ENCODE measurements at places on chromosomes 1 and 21.

GRCh38 chr1:8905582-8906191 lies 27.2 kb upstream of the ENO1 start:
- no peak for DNase-seq

DNA sequence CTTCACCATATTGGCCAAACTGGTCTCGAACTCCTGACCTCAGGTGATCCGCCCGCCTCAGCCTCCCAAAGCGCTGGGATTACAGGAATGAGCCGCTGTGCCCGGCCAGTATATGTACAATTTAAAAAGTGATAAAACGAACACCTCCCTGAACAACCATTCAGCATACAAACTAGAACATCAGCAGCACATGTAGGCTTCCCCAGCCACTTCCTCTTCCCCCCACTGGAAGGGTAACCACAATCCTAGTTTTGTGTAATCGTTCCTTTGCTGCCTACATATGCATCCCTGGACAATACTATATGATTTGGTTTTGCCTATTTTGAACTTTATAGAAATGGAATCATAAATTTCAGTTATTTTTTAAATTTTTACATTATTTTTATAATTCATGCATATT lies 60.4 kb downstream of the DESI2 start:
- DNase-seq, result no peak

- no peak for DNase-seq
Measured at GRCh38 chr1:168086438-168086837, 50.3 kb downstream of the GPR161 start.

- DNase-seq, result no peak
Measured at GRCh38 chr1:85571828-85572227, 8.7 kb upstream of the CCN1 start.

DNA sequence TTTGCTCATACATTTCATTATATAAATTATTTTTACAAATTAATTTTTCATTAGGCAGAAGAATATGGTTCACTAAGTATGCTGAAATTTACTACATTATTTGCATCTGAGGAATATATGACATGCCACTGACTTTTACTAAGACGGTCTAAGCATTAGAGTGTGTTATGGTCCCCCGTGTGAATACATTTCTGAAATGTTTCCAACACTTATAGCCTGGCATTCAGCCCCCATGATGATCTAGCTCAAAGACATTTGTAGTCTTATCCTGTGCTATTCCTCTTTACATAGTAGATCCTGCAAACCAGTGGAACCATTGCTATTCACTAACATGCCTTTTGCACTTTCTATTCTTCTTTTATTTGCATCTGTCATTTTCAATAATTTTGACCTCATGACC lies 1878.0 kb downstream of the MRPL39 start:
- no peak for DNase-seq

GRCh38 chr1:178534137-178534868 lies 21.4 kb downstream of the TEX35 start:
- DNase-seq, result no peak

GRCh38 chr1:10818262-10819197 lies 22.1 kb upstream of the CASZ1 start:
- no peak for DNase-seq

DNA sequence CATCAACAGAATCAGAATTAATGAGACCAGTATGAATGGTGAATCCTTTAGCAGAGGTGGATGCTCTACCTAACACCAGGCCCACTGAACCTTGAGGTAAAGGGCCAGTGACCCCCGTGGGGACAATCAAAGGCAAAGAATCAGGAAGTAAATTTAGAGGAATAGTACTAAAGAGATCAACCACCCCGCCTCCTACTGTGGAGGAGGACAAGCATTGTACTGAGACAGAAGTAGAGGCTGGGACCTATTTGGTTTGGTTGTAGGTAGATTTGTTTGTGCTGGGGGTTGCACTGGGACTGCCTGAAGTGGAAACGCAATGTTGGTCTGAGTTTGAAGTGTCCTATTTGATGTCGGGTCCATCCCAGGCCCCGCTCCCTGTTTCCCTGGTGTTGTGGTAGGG lies 9.5 kb downstream of the CD48 start:
- no peak for DNase-seq

DNA sequence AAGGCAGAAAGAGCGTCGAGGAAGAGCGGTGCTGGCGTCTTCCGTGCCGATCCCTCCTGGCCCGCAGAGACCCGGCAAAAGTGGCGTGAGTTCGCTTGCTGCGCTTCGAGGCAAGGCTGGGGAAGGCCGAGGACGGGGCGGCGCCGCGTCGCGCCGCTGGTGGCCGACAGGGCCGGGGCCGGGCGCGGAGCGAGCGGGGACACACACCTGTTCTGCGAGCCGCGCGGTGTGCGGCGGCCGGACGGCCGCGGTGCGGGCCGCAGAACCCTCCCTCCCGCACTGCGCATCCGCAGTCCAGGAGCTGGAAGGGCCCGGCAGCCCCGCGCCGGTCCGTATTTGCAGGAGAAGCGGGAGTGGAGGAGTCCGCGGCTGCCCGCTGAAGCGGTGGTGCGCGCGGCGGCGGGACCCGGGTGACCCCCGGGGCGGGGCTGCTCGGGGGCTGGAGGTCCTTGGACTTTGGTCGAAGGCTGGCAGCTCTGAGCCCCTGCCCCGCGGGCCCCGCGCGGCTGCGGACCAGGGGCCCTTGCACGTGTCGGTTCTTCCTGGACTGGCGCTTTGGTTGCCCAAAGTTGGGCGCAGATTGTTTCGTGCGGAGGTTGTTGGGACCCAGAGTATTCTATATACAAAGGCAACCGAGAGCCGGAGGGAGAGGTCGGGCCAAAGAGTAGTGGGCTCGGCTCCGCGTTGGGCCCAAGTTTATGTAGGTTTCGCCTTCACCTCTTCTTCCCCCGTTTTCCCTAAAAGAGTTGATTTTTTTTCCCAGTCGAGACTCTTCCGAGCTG lies 2.6 kb downstream of the RNF220 start:
- no peak for DNase-seq

- DNase-seq, result no peak
Measured at GRCh38 chr1:52970149-52970548, 43.1 kb downstream of the SCP2 start.

DNA sequence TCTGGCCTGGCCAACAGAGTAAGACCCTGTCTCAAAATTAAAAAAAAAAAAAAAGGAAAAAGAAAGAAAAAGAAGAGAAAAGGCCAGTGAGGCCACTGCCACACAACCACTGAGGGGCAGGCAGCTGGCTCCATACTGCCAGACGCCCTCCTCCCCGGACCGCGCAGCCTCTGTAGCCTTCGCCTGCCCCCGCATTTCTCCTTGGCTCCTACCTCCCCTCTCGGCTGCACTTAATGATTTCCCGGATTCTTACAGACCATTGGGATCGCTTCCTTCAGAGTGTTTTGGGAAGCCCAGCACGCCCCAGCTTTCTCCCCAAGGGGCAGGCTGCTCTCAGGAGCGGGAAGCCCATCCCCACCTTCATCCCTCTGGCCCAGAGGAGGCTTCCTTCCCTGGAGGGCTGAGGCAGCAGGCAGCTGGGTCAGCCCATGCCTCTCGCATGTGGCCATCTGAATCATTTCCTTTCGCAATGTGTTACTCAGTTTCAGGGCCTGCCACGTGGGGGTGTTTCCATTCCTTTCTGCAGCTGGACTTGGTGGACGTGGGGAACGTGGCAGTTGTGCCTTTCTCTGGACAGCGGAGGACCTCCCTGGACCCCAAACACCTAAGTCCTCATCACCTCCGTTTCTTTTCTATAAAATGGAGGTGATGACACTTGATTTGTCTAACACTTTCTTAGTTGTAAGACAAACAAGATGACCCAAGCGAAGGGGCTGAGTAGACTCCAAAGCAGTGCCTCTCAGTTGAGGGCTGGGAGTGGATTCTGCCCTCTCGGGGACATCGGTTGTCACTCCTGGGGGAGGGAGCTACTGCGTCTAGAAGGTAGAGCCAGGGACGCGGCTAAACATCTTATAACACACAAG lies 2.3 kb downstream of the SLC2A5 start:
- DNase-seq, result no peak

- DNase-seq, result no peak
Measured at GRCh38 chr1:61612602-61613001, 112.3 kb downstream of the TM2D1 start.

DNA sequence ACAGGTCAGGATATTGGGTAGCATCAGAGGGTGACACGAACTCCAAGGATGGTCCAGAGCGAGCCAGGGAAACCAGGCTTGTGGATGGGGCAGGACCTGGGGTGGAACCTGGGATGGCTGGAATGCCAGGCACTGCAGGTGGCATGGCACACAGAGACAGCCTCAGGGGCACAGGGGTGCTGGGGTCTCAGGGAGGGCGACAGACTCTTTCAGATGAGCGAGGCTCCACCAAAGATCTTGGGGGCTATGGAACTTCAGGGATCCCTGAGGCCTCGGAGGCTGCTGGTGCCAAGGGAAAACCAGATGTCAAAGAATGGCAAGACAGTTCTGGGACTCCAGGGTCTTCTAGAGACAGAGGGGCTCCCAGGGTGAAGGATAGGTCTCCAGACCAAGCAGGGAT lies 21.4 kb downstream of the IGFN1 start:
- DNase-seq, result no peak

- no peak for DNase-seq
Measured at GRCh38 chr1:184803180-184803492, 48.5 kb upstream of the EDEM3 start.

GRCh38 chr21:46431448-46431847 lies 27.2 kb upstream of the DIP2A start:
- DNase-seq, result no peak

- no peak for DNase-seq
Measured at GRCh38 chr1:113674591-113674990, 84.7 kb downstream of the PHTF1 start.

DNA sequence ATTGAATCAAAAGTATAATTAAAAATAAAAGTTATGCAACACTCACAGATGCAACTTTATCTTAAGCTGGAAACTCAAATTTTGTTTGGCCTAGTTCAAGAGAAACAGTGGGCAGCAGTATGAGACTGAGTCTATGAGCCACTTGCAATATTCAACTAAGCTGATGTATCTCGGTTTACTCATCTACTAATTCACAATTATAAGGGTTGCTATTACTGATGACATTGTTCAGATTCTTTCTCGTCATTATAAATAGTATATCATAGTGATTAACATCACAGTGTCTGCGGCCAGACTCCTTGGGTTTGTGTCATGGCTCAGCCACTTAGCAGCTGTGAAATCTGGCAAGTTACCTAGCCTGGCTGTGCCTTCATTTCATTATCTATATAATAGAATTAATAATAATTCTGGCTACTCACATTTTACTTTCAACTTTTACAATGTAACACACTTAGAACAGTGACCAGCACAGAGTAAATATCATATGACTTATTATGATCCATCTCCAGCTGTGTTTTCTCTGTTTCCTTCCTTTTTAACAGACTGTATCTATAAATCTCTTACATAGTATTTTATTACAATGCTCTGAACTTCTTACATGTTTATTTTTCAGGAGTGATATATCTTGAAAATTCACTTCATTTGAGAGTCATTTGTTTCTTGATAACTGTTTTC lies 194.3 kb upstream of the RGS18 start:
- no peak for DNase-seq

DNA sequence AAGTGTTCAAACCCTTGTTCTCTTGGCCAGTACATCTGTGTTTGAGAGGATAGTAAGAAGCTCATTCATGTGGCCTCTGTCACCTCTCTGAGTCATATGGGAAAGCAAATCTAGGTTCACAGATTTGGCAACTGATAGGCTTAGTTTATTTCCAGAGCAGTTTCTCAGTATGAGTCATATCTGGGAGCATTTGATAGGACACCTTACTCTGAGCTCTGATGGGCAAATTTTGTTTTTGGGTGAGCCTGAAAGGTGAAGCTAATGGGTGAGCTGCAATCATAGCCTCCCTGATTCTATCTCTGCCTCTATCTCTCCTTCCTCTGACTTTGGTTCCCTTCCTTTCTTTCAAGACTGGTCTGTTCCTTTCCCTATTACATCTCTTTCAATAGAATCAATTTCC lies 134.4 kb downstream of the S1PR1 start:
- no peak for DNase-seq

DNA sequence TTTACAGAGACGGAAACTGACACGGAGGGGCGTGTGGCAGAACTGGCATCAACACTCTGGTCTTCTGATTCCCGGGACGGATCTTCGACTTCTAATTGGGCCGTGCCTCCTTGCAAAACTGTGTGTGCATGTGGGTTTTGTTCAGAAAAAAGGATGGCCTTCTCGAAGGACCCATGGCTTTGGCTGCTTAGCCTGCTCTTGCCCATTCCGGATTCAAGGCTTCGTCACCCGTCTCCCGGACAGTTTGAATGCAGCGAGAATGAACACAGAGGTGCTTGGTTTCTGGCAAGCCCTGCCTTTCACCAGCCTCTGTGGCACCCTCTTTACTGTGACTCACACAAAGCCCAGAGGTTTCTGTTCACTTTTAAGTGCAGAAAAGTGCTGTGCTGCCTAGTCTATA lies 120.1 kb downstream of the PRDM2 start:
- no peak for DNase-seq

- no peak for DNase-seq
Measured at GRCh38 chr21:42632336-42632751, 21.1 kb upstream of the PDE9A start.

DNA sequence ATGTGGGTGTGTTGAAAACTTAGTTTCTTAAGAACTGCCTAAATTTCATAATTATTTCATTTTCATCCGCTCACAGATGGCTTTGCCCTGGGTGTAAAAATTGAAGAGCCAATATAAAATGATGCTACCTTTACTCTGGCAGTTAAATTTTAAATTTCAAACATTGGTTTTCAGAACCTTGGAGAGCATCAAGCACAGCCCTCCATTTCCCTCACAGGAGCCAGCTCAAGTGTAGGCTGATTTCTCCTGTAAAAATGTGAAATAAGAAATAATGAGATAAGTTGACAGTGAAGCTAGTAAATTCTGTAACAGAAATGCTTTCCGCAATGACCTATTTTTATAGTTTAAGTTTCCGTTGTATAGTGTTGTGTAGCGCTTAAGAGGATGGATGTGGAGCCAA lies 53.9 kb upstream of the AKT3 start:
- DNase-seq, result no peak

DNA sequence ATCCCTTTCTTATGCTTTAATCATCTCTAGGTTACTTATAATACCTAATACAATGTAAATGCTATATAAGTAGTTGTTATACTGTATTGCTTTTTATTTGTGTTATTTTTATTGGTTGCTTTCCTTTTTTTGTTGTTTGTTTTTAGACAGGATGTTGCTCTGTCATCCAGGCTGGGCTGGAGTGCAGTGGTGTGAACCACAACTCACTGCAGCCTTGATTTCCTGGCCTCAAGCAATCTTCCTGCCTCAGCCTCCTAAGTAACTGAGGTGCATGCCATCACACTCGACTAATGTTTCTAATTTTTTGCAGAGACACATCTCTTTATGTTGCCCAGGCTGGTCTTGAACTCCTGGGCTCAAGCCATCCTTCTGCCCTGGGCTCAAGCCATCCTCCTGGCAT lies 26.9 kb downstream of the KRTAP19-8 start:
- DNase-seq, result no peak

DNA sequence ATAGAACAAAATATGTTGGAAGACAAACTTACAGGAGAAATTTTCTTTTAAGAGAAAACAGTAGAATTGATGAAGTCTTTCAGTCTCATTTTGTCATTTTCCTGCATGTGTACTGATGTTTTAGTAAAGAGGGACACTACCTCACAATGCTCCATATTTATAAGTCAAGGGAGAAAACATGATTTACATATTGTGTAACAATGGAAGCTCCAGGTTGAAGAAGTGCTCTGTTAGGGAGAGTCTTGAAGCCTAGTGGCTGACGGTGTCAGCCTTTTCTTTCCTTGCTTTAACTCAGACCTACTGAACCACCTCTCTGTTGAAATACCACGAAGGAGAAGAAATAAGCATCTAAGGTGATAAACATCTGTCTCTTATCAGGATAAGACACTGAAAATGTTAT lies 75.0 kb downstream of the C4BPA start:
- no peak for DNase-seq

- DNase-seq, result no peak
Measured at GRCh38 chr1:25795946-25796810, 3.8 kb upstream of the SELENON start.

- DNase-seq, result no peak
Measured at GRCh38 chr1:208201229-208201628, 43.0 kb downstream of the PLXNA2 start.

Measured in NCI-H1048 (cell line).